GM23338 (cell line): ENCODE measurements at places on chromosomes 7 and 10. TPM values are rescaled to one million over a fixed set of nuclear protein-coding genes. Genes with fewer than 3 reads are reported as not detected.

PDSS1 gene
- 21.0 and 26.2 TPM in 2 replicates for polyA plus RNA-seq

LOXL4 gene
- polyA plus RNA-seq, result 0.16 and 0.21 TPM in 2 replicates

NDUFB2 gene
- polyA plus RNA-seq, result 382 and 407 TPM in 2 replicates

MMP21 gene
- polyA plus RNA-seq, result 0.10 TPM in 1 of 2 replicates, not detected in the other

CDCA7L gene
- 187 and 194 TPM in 2 replicates for polyA plus RNA-seq

SPDYE3 gene
- 3.6 and 4.1 TPM in 2 replicates for polyA plus RNA-seq

LIPJ gene
- not detected in 2 replicates for polyA plus RNA-seq

HPS1 gene
- polyA plus RNA-seq, result 49.4 and 51.2 TPM in 2 replicates

PDE6C gene
- 0.06 and 0.17 TPM in 2 replicates for polyA plus RNA-seq

TAS2R3 gene
- polyA plus RNA-seq, result not detected in 2 replicates

DNA sequence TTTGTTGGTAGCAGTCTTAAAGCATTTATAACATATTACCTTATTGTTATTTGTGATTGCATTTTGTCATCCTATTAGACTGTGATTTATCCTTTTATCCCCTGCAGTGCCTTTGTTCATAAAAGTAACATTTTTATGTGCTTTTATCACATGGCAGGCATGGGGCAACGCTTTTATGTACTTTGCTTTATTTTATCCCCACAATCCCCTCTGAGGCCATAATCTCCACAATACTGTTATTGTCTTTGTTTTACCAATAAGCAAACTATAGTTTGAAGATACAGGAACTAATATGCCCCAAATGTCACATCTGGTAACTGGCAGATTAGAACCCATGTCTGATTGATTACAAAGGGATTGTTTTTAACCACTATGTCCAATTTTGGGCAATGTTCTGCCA, 613.5 kb downstream of the REEP3 start:
- no peak for DNase-seq

GRCh38 chr7:3092468-3092867, 48.8 kb upstream of the CARD11 start:
- DNase-seq, result no peak

GRCh38 chr7:70533614-70534013, 598.3 kb upstream of the GALNT17 start:
- DNase-seq, result peak; percentile 9

- no peak for DNase-seq
Observed at GRCh38 chr10:17465328-17466125, 11.1 kb upstream of the ST8SIA6 start.

GRCh38 chr10:102230264-102230860, 4.3 kb downstream of the ELOVL3 start:
- DNase-seq, result peak; percentile 90

- no peak for DNase-seq
Observed at GRCh38 chr10:72261784-72262404, 11.8 kb upstream of the DDIT4 start.

DNA sequence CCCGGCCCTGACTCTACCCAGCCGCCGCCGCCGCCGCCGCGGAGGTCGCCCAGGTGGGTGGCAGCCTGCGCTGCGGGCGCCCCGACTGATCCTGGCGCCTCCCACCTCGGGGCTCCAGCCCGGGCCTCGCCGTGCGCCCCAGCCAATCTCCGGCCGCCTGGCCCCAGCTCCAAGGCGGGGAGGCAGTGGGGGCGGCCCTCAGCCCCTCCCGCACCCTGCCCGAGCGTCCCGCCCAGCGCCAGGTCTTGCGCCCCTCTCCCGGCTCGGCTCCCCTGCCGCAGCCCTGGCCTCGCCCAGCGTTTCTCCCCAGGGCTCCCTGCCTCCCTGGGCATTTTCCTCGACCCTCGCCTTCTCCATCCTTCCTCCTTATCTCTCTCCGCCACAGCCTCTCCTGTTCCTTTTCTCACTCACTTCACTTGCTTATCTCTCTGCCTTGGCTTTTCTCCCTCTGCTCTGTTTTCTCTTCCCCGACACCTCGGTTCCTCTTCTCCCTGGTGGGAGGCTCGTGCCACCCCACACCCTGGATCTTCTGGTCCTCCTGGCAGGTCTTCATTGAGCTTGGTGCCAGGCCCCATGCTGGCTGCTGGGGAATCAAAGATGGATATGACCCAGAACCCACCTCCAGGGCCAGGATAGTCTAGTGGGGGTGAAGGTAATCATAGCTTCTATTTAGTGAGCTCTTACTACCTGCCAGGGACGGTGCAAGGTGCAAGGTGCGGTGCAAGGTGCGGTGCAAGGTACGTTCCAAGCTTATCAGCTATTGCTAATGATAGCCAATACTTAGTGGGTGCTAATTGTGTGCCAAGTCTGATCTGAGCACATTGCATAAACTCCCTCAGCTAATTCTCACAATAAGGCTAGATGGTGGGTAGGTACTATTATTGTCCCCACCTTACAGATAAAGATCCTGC, at the start of gene SFRP5:
Gene SFRP5 (minus strand): TSS at position 87 of the 911 bp plus-strand sequence. CDS start 166 bp downstream, outside the sequence.
- peak; percentile 68 for DNase-seq

- no peak for DNase-seq
Observed at GRCh38 chr10:78774614-78774998, 294.2 kb upstream of the ZMIZ1 start.

DNA sequence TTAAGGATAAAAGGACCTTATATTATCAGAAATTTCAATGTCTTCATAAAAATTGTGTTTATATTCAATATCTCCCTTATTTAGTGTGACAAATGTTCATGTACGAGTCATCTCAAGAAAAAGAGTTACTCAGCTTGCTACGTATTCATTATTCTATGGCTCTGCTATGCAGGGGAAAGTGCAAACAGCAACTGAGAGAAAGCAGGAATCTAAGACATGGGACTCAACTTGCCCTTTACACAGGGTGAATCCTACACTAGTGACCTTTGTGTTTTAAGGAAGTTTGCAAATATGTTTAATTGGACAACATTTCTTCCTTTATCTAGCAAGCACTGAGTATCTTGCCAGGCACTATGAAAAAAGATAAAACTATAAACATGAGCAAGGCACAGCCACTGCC, 104.7 kb downstream of the NPSR1 start:
- DNase-seq, result no peak

DNA sequence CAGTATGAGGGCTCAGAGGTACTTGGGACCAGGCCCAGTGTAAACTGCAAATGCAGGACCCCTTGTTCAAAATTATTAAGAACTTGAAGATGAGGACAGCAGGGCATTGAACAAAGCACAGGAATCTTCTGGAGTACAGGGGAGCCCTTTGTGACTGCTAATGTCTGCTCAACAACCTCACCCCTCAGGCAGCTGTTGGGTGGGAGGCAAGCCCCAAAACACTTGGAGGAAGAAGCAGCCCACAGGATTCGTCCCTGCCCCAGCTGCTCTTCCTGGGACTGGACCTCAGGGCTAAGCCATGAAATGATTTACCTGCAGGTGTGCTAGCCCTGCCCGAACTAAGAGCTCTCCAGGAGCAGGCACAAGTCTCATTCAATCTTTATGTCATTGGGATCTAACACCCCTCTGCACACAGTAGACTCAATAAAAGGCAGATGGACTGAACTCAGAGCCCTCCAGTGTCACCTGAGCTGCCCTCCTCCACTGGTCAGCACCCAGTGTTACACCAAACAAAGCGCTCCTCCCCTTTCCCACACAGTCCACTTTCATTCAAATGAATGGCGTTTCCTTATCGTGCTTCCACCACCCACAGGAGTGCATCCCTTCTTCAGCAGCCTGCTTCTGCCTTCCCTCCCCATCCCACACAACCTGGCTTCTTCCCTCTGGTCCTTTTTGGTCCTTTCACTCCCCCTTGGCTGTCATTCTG, 1.0 kb downstream of the TRPV5 start:
- no peak for DNase-seq

DNA sequence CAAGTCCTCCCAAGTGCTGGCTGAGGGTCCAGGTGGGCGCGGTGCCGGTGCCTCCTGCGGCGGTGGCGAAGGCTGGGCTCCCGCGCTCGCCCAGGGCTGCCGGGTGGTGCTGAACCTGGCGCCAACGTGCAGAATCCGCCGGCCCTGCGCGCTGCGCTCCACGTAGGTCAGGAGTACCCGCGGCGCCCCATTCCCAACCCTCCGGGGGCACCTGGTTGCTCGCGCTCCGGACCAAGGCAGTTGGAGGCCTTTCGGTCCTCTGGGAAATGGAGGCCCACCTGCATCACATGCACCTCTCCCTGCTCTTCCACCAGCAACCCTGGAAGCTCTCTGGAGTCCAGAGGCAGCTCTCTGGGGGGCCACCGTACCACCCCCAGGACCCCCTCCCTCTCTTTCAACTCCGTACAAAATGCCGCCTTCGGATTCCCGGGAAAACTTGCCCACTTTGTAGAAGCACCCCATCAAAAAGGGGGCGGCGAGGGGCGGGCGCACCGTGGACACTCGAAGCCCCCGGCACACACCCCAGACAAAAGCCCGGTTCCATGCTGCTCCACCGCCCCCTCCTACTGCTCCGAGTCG, 745 bp downstream of the SLC16A9 start:
- peak; percentile 68 for DNase-seq

- peak; percentile 13 for DNase-seq
Observed at GRCh38 chr7:36037121-36037662, 115.9 kb upstream of the EEPD1 start.

DNA sequence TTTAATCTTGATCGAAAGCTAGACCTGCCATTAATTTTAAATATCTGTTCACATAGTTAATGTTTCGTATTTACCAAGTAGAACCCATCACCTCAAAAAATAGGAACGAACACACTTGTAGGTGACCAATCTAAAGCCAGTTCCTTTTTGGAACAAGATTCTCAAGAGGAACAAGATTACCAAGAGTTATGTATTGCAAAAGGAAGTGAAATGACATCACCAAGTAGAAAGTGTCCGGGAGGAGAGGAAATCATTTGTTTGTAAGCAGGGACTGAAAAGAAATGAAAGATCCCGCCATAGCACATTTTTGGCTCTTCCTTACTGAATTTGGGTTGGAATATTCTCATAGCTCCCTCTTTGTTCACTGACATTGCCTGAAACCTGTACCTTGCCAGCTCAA, 1200.5 kb downstream of the SORCS1 start:
- no peak for DNase-seq

DNA sequence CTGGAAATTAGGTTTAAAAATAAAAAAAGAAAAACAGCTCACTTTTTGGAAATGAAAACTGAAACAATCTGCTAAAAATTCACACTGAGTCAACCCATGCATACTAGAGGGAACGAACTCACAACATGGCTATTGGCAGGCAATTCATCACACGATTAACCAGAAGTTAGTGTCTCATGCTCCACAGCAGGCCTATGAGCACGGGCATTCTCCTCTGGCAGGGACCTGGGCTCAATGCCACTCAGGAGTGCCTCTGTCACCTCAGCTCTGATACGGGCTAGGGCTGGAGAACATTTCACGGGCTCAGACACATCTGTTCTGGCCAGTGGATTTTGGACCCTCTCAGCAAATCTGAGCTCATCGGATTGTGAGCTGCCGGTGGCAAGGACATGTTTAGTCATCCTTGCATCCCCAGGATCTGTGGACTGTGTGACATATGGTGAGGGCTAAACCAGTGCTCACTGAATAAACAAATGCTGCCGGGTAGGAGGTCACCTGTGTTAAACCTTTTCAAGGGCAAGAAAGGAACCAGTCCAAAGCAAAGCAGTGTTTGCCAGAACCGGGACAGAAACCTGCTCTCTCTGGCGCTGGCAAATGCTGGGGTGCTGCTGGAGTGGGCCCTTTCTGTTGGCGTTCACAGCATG, 40.1 kb downstream of the POLR3A start:
- no peak for DNase-seq

DNA sequence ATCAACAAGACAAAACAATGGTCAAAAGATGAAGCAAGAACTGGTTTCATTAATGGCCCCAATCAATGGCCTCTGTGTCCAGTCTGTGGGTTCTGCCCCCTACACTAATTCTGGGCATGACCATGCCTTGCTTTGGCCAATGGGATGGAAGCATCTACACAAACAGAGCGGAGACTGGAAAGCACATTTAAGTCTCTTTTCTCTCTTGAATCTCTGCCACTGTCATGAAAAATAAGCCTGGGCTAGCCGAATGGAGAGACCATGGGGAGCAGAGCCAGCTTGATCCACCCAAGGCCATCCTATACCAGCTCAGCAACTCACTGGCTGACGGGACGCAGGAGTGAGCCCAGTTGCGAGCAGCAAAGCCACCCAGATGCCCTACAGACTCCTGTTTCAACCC, 30.9 kb downstream of the ANKRD16 start:
- no peak for DNase-seq

GRCh38 chr7:120691915-120692314, 166.0 kb downstream of the TSPAN12 start:
- DNase-seq, result peak; percentile 66

GRCh38 chr10:13707156-13707881, 120.6 kb downstream of the PRPF18 start:
- peak; percentile 87 for DNase-seq

GRCh38 chr7:70316745-70317144, 718.5 kb downstream of the AUTS2 start:
- DNase-seq, result no peak

- DNase-seq, result no peak
Observed at GRCh38 chr7:10239695-10240345, 733.9 kb upstream of the PHF14 start.

- peak; percentile 66 for DNase-seq
Observed at GRCh38 chr10:123913688-123914268, 22.2 kb upstream of the CPXM2 start.

DNA sequence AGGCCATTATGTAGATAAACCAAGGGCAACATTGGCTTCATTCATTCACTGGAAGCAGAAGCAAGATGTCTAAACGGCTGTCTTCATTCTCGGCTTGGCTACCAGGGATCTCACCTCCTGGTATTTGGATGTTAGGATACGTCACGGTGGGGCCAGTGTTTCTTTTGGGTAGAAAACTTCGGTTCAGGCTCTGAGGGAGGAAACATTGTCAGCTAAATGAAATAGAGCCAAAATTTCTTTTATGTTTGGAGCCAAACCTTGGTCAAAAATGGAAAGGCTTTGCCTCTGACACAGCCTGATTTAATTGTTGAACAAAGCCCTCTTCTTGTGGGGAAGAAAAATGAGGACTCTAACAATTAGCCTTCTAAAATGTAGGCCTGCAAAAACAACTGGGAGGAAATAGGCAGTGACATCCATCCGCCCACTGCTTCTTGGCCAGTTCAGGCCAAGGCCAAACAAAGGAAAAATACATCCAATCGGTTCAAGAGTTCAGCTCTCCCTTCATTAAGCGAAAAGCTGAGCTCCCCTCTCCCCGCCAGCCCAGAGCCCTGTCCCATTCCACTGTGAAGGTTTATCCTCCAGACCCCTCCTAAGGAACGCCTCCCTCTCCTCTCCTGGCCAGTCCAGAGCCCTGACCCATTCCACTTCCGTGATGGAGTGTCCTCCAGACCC, 44.4 kb downstream of the PFKFB3 start:
- no peak for DNase-seq

DNA sequence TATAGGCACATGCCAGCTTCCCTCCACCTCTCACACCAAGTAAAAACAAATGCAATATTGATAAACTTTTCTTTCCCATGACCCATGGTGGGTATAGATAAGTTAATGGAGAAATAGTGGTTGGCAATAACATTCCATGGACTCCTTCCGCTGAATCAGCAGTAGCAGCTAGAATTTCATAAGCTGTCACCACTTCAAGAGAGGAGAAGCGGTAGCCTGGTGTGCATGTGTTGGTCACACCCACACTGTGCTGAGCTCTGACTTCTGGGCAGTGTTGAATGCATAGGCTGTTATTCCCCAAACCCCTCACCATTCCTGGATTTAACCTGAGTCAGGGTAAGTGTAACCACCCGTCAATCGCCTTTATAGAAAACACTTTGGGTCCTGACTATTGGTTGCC, 32.5 kb upstream of the BMPER start:
- DNase-seq, result no peak
